ENCODE measurements at places on chromosomes 11 and 22.

DNA sequence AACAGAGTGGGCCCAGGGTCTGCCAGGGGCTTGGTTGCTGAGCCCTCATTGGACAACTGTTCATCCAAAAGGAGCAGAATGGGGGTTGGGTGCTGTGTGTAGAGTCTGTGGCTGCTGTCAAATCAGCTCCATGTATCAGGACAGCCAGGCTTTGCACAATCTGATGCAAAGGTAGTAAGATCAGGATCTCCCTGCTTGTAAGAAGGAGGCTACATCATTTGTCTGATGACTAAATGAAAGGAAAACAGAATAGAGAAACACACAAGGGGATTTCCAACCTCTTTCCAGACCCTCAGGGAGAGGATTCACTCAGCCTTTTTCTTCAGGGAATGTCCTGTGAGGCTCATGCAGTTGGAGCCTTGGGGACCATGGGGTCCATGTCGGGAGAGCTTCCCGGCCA lies 7.2 kb downstream of the MICAL2 start:
- no peak for DNase-seq

GRCh38 chr22:22936915-22937656 lies 49.5 kb downstream of the IGLL5 start:
- no peak for DNase-seq

- DNase-seq = no peak
These were observed 30.4 kb downstream of the FADD start for GRCh38 chr11:70233511-70233934.

GRCh38 chr22:32775957-32776356 lies 25.5 kb upstream of the TIMP3 start:
- no peak for DNase-seq

GRCh38 chr11:10628508-10629236 lies 60.2 kb upstream of the LYVE1 start:
- DNase-seq = no peak

GRCh38 chr11:105000797-105001196 lies 22.2 kb downstream of the CASP5 start:
- DNase-seq = no peak

DNA sequence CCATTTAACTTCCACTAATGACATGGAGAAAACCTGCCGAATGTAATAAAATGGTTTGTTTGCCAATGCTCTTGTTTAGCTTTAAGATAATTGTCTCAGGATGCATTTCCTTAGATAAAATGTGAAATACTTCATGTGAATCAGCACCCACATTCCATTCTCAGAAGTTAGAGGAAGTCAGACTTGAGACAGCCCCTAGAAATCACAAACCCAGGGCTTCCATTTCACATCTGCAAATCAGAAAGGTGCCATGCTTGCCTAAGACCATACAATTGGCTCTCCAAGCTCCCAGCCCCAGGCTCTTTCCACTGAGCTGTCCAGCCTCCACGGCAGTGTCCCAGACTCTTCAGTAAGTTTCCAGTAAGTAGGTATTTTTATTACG lies 35.6 kb upstream of the ADORA2A start:
- DNase-seq = no peak

GRCh38 chr11:36123336-36124101 lies 165.7 kb downstream of the COMMD9 start:
- DNase-seq = peak; percentile 56

DNA sequence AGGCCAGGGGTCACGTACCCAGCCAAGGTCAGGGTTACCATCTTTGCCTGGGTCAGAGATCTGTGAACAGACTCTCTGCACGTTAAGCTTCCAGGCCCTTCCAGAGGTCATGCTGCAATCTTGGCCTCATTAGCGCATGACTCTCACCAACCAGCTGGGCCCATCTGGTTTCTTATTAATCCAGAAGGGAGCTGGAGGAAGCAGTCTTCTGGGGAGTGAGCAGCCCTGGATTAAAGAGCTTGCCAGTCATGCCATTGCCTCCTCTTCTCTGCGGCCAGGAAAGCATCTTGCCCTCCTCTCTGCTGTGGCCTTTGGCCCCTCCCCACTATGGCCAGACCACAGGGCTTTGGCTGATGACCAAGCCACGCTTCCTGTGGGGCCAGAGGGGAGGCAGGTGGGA lies 57.4 kb downstream of the CHST1 start:
- no peak for DNase-seq

DNA sequence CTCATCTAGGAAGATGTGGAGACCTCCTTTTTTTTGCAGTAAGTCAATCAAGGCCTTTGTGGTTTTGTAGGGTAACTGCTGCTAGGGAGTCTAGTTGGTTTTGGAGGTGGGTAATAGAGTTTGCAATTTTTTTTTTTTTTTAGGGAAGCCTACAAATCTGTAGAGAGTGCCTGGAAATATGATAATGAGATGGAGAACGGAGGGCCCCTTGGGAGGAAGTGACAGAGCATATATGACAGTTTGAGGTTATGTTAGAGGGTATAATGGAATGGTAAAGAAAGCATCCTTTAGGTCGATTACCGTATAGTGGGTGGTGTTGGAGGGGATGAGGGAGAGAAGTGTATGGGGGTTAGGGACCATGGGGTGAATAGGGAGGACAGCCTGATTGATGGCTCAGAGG lies 98.3 kb downstream of the ELP4 start:
- no peak for DNase-seq

DNA sequence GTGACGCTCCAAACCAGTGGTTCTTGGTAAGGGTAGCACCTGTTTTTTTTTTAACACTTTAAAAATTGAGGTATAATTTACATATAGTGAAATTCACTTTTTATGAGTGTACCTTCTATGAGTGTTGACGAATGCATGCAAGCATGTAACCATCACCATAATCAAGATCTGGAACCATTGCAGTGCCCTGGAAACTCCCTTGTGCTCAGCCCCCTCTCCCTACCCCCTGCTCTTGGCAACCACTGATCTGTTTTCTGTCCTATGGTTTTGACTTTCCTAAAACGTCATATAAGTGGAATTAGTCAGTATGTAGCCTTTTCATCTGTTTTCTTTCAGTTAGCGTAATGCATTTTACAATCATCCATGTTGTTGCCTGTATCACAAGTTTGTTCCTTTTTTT lies 212.2 kb downstream of the GRIK4 start:
- DNase-seq = no peak

GRCh38 chr22:24433828-24434470 lies 6.5 kb downstream of the ADORA2A start:
- no peak for DNase-seq

DNA sequence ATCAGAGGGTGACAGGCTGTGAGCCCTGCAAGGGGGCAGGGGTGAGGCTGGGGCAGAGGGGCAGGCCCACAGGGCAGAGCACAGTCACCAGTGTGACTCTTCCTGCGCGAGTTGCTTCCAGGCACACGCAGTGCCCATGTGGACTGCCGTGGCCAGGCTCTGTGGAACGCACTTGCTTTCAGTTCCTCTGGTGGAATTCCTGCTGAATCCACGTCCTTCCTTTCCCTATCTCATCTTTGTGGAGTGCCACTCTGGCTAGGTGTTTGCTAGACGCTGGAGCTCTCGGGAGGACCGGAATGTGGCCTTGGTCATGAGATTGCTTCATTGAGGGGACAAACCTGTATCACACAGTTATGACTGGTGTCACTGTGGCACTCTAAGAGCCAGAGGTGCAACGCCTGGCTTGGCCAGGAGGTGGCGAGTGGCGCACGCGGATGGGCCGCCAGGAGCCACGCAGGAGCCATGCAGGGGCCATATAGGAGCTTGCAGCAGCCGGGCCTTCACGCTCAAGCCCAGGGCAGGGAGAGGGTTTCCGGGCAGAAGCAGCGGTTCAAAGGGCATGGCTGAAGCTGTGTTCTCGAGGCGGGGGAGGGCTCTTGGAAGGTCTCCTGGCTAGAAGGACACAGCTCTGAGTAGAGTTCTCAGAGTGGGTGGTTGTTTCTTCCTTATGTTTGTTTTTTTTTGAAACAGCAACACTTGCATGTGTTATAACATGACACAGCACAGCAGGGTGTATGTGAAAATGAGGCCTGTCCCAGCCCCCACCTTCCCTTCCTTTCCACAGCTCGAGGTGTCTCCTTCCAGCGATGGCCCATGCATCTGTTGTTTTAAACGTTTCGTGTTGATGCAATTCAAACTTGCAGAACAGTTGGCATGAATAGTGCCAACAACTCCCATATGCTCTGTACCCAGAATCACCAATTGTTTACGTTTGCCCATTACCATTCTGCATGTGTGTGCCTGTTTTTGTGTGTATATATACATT lies 36.2 kb downstream of the TBC1D22A start:
- DNase-seq = peak; percentile 48

GRCh38 chr11:84795698-84796097 lies 831.4 kb downstream of the DLG2 start:
- DNase-seq = no peak

GRCh38 chr22:35349704-35350538 lies 31.0 kb upstream of the HMOX1 start:
- peak; percentile 84 for DNase-seq

DNA sequence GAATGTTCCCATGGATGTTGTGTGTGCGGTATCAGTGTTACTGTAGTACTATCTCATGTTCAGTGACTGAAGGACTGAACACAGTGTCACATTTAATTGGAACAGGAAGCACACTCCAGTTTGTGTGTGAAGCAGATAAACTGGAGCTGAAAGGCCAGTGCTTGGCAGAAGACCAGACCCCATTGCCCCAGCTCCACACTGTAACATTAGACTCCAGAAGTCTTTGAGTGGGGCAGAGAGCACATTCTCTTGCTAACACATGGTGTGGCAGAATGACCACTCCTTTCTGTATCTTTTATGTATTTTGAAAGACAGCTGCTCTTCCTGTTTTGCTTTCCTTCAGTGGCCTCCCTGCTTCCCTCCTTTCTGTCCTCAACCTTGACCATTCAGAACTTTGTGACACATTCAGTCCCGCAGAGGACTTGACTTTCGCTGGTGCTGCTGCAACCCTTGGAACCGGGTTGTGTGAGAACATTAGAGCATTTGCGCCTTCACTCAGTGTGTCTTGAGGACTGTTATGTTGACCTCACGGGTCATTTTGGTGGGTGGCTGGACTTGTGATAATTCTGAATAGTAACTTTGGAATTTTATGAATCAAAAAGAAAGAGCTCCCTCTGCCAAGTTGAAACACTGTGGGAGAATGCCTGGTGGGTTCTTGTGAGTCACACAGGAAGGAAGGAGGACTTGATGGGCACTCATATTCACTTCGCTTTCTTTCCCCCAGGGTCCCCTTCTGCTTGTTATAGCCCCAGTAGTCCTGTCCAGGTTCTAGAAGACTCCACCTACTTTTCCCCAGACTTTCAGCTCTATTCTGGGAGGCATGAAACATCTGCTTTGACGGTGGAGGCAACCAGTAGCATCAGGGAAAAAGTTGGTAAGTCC lies 26.4 kb downstream of the AMOTL1 start:
- DNase-seq = no peak

DNA sequence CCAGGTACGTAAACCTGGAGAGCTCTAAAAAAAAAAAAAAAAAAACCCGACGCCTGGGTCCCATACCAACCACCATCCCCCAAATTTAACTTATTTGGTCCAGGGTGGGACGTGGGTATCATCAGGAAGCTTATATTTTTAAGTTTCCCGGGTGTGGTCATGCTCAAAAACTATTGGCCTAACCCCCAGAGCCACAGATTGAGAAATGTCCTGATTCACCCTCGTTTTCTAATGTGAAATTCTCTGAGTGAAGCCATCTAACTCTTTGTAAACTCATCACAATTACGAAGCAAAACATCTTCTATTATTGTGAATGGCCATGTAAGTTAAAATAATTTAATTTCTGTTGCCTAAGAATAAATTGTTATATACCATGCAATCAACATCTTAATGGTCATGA lies 29.6 kb downstream of the PAK1 start:
- no peak for DNase-seq

- no peak for DNase-seq
These were observed 30.9 kb downstream of the FADD start for GRCh38 chr11:70233962-70234361.

- DNase-seq = no peak
These were observed 62.8 kb upstream of the BLID start for GRCh38 chr11:122178795-122179194.

GRCh38 chr22:35684270-35684700 lies 33.4 kb upstream of the APOL5 start:
- no peak for DNase-seq

GRCh38 chr11:36121054-36121453 lies 168.2 kb downstream of the COMMD9 start:
- DNase-seq = no peak

- no peak for DNase-seq
These were observed 27.9 kb downstream of the EIF4ENIF1 start for GRCh38 chr22:31461699-31462098.

- DNase-seq = no peak
These were observed 4.7 kb upstream of the C11orf96 start for GRCh38 chr11:43937434-43938411.

- no peak for DNase-seq
These were observed 50.3 kb downstream of the PKNOX2 start for GRCh38 chr11:125214601-125215565.

GRCh38 chr11:124865181-124865901 lies at the start of gene ROBO3:
TSS of gene ROBO3 (plus strand) at chr11:124865432. CDS start at chr11:124865578, 146 bp downstream.
- no peak for DNase-seq

- no peak for DNase-seq
These were observed 41.5 kb downstream of the ST3GAL4 start for GRCh38 chr11:126396965-126397364.

- DNase-seq = peak; percentile 12
These were observed 112.8 kb upstream of the C11orf87 start for GRCh38 chr11:109309153-109309552.

DNA sequence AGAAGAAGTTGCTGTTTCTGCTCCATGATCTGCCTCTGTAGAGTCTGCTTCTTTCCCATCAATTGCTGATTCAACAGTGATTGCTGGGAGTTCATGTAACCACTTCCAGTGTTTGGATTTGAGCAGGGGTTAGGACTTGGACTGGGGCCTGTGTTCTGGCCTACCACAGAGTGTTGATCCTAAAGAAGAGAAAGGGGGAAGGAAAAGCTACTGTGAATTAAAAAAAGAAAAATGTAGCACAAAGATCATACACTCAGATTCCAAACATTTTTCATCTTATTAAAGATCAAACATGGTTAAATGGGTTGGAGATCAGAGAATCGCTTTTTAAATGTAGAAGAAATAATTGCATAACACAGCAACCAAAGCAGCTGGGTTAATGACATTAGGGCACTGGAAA lies 67.6 kb upstream of the MTMR2 start:
- no peak for DNase-seq

DNA sequence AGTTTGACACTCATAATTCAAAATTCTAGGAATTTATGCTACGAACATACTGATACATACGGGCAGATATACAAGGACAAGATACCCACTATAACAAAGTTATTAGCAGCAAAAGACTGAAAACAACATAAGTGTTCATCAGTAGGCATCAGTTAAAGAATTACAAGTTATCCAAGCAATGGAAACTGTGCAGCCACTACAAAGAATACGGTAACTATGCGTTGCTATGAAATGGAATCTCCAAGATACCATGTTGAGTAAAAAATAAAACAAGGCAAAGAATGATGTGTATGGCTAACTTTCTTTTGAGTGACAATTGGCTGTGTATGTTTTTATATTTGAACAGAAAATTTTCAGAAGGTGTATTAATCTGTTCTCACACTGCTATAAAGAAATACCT lies 151.7 kb downstream of the ADAMTS15 start:
- DNase-seq = no peak

GRCh38 chr22:49827853-49828598 lies at the start of gene BRD1:
TSS of gene BRD1 (minus strand) at chr22:49827873. CDS start at chr22:49824317, 3,556 bp downstream.
- peak; percentile 54 for DNase-seq
